ENCODE measurements at places on chromosomes 12 and 14.

- peak; percentile 34 for DNase-seq
Measured at GRCh38 chr12:13443498-13443897, 247.0 kb downstream of the EMP1 start.

DNA sequence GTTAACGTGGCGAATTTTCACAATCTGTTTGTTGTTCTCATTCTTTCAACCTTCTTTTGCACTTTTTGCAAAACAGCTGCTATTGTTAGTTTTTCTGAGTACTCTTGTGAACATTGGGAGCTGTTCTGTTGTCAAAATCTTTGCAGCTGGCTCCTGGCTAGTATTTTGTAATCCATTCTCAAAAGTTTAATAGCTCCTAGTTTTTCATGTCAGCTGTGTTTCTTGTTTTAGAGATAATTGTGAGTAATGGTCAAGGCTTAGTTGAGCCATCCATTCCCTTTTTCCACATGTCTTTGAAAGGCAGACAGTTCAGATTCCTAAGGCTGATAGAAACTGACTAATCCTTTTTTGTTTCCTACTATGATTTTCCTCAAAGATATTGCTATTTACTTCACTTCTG is 39.1 kb upstream of the CRADD start:
- no peak for DNase-seq

GRCh38 chr14:62053188-62053587 is 291.0 kb downstream of the SNAPC1 start:
- no peak for DNase-seq

GRCh38 chr12:15497671-15498292 is 175.5 kb downstream of the PTPRO start:
- DNase-seq: no peak

DNA sequence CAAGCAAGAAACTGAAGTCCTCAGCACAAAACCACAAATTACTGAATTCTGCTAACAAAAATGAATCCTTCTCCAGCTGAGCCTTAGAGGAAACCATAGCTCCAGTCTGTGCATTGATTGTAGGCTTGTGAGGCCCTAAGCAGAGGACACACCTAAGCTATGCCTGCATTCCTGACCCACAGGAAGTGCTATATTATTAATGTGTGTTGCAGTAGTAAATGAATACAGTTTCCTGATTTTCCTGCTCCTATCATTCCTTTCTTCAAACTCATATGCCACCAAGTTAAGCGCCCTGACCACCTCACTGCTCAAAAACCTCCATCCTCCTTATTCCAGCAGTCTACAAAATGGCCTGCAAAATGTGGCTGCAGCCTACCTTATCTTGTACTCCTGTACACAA is 151.9 kb upstream of the ABCD2 start:
- DNase-seq: no peak

DNA sequence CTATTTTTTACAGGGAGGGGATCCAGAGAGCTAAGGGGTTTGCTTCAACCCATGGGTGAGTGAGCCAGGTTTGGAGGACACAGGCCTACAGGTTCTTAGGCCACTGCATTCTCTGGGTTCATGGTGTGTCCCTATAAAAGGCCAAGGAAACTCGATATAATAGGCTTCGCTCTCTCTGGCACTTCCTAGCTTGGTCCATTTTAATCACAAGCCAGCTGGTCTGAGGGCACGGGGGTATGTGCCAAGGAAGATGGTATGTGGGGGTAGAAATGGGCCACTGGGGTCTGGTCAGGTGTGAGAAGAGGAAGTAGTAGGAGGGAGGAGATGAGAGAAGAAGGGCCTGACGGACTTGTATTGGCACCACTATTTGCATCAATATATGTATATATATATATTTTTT is 4.9 kb downstream of the ETV6 start:
- DNase-seq: no peak

DNA sequence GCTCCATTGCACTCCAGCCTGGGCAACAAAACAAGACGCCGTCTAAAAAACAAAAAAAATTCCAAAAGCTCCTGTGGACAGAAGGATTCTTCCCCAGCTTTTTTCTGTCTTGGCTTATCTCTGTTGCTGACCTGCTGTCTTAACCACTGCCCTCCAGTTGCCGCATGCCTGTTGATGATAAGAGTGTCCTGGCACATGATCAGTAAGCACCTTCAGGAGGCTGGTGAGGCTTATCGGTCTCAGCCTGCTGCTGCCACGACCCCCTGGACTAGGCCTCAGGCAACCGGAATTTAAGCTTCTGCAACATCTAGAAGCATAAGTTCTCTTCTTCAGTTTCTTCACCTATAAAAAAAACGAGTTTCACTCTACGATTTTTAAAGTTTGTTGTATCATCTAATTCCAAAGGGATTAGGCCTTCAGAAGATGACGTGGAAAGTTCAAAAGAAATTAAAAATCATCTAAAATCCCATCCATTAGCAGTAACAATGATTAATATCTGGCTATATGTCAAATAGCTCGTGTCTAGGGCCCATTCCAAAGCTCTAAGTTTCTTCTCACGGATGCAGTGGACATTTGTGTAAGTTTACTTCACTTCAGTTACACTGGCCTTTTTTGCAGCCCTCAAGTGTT is 46.4 kb downstream of the RESF1 start:
- DNase-seq: no peak

DNA sequence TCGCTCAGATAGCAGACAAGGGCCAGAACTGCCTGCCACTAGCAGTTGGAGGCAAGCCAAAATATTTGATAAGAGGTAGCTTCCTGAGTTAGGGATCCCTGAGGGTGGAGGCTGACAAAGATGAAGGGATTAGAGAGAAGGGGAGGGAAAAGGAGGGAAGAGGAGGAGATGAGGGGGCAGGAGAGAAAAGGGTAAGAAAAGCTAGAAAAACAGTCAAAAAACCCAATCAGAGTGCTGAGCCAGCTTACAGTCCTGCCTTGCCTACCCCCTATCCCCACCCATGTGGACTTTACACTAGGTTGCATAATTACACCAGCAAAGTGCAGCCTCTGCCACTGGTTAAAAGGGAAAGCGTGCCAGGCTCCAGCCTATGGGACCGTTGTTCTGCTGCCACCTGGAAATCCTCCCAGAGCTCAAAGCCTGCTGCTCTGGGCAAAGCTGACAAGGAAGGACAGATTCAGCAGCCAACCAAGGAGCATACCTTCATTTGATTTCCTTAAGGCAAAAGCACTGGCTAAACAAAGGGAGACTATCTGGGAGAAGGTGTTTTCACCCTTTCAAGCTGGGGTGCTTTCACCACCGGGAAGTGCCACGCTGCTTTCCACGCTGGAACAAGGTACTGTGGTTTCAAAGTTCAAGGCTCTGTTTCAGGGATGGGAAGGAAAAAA is 3.8 kb upstream of the NUMB start:
- no peak for DNase-seq

- peak; percentile 20 for DNase-seq
Measured at GRCh38 chr14:89767861-89768268, 186.7 kb downstream of the EFCAB11 start.

GRCh38 chr14:103155010-103155409 is 31.7 kb downstream of the TNFAIP2 start:
- DNase-seq: no peak

- no peak for DNase-seq
Measured at GRCh38 chr12:2547273-2548044, 247.3 kb upstream of the FKBP4 start.

- no peak for DNase-seq
Measured at GRCh38 chr12:77796775-77797174, 33.9 kb upstream of the NAV3 start.

DNA sequence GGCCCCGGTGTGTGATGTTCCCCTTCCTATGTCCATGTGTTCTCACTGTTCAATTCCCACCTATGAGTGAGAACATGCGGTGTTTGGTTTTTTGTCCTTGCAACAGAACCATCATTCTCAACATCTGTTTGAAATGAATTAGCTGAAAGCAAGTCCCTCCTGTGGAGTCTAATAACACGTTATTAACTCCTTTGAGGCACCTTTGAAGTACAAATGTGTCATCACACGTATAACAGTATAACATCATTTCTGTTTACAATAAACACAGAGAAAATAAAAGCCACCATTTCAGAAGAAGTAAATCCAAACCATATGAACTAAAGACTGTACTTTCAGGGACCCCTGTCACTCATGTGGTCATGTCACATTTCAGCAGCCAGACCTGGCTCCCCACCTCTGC is 198.5 kb downstream of the STXBP6 start:
- no peak for DNase-seq

DNA sequence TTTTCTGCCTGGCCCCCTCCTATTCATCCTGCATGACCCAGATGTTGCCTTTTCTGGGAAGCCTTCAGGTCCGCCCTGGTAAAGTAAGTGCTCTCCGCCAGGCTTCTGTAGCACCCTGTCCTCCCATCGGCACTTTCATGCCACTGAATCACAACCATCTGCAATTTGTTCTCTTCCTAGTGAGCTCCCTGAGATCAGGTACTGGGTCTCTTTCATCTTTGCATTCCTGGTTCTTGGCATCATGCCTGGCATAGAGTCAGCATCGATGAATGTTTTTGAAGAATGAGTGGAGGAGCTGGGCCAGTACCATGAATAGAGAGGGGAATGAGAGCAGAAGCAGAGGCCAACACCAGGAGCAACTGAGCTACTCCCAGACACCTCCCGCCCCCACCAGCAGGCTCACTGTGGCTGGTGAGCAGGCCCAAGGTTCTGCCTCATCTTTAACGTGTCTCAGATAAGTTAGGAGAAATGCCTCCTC is 13.1 kb downstream of the ZDHHC22 start:
- DNase-seq: no peak

DNA sequence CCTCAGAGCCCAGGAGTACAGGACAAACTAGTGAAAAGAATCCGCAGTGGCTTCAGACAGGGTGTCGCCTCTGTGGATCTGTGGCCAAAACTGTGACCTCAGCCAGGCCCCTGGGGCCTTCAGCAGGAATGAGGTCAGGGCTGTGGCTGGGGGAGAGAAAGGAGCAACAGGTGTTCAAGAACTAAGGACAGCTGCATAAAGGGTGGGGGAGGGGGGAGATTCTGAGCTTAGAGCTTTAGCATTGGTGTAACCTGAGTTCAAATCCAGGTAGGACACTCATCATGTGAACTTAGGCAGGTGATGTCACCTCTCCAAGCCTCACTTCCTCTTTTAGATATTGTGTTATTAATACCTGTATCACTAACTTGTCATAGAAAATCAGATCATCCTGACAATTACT is 40.9 kb upstream of the CORO1C start:
- DNase-seq: no peak

GRCh38 chr12:99200711-99201384 is 446.7 kb upstream of the GARIN6 start:
- DNase-seq: no peak

- peak; percentile 16 for DNase-seq
Measured at GRCh38 chr12:22856178-22856577, 231.2 kb downstream of the ETNK1 start.

DNA sequence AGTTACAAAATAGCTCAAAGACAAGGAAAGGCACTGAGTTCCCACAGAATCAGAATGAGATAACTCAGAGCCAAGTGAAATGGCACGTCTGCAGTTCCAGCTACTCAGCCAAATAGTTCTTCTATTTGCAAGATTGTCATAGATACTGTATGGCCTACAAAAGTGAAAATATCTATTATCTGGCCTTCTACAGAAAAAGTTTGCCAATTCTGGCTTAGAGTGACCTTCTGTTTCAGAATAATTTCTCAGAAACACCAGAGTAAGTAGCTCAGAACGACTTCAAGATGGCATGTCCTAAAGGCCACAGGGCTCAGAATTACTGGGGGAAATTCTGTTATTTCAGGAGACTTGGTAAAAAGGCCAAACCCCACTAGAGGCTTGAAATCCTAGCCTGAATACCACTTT is 10.7 kb upstream of the RTRAF start:
- no peak for DNase-seq

- DNase-seq: no peak
Measured at GRCh38 chr12:132176385-132176919, 32.2 kb downstream of the NOC4L start.

DNA sequence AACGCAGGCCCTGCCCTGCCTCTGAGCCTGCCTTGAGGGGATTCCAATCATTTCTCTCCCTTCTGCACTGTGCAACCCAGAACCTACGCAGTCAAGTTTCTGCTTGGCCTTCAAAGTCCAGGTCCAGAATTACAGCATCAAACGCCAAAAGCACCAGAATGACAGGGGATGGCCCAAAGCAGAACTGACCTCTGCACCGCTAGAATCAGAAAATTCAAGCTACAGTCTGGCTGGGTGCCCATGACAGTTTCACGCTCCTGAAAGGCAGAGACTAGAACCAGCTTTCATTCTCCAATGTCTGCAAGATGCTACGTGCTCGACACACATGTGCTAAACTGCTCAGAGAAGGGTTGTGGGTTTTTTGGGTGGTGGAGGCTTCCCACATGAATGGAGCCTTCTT is 4.1 kb downstream of the CLMN start:
- DNase-seq: no peak

GRCh38 chr12:114729731-114730130 is 45.8 kb upstream of the TBX3 start:
- DNase-seq: no peak

- DNase-seq: no peak
Measured at GRCh38 chr14:64835431-64835830, 44.3 kb downstream of the SPTB start.

DNA sequence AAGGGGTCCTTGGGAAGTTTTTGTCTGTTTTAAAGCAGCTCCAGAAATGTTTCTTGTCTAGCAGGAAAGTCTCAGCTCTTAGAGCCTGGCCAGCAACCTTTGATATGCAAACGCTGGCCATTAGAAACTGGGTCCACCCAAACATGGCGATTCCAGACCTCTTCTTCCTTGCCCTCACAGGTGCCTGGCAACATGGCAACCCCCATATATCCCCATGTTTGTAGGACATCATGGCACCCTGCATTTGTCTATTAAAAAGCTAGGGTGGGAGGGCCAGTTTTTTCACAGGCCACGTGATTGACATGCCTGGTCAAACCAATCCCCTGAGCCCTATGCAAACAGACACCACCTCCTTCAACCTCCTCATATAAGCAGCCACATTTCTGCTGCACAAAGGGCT is 848.7 kb upstream of the FOXG1 start:
- DNase-seq: no peak

DNA sequence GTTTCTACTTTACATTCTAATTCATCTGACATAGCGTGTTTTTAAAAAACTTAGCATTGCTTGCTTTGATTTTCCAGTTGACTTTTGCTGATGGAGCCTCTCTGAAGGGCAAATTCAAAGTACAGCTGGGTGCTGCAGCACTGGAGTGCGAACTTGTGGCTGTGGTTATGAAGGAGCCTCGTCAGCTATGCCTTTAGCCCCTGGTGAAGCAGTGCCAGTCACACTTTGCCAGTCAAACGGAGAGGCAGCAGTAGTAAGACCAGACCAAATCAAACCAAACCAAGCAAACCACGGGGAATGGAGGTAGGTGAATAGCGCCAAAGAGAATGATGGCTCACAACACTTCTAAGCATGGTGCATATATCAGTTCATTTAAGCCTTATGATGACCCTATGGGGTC is 15.1 kb upstream of the SLC38A2 start:
- DNase-seq: no peak

DNA sequence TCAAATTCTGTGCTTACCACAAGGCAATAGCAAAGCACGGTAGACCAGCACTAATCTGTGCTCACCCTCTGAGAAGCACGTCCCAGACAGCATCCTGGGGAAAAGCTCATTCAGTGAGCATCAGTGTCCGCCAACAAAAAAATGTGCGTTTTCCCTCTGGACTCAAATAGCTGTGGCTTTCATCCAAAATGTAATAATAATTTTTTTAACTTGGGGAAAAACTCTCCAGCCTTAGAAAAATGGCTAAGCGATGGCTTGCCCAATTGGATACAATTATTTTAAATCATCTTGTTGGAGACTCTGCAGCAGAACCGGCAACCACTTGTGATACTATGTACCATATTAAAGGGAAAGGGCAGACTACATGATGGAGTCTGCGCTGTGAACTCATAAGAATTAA is 1.1 kb upstream of the KRT77 start:
- DNase-seq: no peak

GRCh38 chr14:99189201-99189801 is 82.7 kb downstream of the BCL11B start:
- DNase-seq: no peak

Measured in hindlimb muscle (tissue), 1 donor.